ENCODE measurements at places on chromosomes 4 and X.
A peak's percentile ranks its signal among the peaks of the same experiment; 100 is the strongest.

GRCh38 chrX:104987063-104987462 is 233.4 kb downstream of the TEX13A start:
- DNase-seq: no peak

DNA sequence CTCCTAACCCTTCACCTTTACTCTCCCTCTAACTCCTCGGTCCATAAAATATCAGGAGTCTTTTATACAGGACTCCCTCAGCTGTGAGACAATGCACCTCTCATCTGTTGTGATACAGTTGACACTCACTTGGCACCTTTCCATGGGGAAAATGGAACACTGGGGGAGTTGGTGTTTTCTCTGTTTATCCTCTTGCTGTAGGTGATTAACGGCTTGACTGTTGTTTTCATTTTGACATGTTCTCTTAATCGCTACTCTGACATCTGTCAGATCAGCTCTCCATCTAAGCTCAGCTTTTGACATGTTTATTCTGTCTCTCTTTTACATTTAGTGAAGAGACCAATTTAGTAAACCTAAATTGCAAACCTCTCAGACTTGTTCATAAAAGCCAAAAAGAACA is 604.8 kb downstream of the TRAM1L1 start:
- DNase-seq: no peak

DNA sequence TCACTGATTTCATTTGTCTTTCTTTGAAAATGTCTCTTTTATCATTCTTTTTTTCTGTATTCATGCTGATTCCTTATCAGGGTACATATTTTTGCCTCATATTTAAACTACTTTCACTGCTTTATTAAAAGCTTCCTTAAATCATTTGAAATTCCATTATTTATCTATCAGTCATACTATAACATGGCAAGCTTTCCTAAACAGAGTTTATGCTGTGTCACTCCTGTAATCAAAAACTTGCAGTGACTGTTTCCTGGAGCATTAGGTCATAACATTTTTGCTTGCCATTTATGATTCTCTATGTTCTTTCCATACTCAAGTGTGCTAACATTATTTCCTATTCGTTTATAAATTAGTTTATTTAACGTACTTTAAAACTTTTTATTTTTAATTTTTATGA is 203.7 kb downstream of the BMPR1B start:
- no peak for DNase-seq

DNA sequence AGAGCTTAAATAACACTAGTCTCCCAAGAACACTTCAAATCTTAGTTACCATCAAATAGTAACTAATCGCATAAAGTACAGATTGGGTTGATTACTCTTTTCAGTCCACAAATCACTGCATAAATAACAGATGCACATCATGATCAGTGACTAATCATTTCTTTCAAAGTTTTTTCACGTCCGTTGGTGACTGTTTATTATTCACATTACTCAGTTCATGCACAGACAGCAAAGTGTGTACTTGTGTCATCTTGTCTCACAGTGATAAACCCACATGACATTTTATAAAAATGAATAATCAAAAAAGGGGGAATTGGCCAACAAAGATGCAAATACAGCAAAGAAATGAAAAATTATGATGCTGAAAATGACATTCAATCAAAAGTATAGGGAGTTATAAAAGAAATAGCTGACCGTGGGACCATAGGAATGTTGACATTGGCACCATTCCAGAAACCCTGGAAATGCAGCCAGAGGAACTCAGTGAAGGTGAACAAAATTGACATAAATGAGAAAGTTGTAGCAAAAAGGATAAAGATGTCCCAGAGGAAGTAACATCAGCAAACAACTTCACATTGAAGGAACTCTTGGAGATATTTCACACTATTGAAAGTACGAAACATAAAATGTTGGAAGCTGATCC is 161.5 kb downstream of the SOX3 start:
- no peak for DNase-seq

DNA sequence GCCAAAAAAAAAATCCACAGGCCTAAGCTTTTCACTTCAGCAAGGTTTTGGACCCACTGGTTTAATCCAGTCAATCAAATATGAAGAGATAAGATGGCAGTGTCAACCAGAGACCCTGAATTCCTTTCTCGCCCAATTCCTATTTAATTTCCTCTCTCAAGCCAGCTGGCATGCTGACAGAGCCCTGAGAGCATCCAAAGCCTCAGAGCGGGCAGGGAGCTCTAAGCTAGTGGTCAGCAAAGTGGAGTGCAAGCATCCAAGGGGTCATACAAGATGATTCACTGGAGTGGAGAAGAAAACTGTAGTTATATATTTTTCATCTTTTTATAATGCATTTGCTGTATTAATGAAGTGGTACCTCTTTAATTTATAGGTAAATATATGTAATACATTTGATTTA is 37.8 kb upstream of the PRPS2 start:
- DNase-seq: no peak

GRCh38 chr4:150423074-150423473 is 158.9 kb upstream of the MAB21L2 start:
- no peak for DNase-seq

- no peak for DNase-seq
Observed at GRCh38 chr4:173171098-173171497, 2.5 kb downstream of the GALNT7 start.

- no peak for DNase-seq
Observed at GRCh38 chr4:14518136-14518535, 484.1 kb upstream of the CPEB2 start.

GRCh38 chrX:69028761-69029120 is 136.5 kb downstream of the PJA1 start:
- no peak for DNase-seq

- no peak for DNase-seq
Observed at GRCh38 chr4:26150948-26151347, 169.9 kb upstream of the RBPJ start.

DNA sequence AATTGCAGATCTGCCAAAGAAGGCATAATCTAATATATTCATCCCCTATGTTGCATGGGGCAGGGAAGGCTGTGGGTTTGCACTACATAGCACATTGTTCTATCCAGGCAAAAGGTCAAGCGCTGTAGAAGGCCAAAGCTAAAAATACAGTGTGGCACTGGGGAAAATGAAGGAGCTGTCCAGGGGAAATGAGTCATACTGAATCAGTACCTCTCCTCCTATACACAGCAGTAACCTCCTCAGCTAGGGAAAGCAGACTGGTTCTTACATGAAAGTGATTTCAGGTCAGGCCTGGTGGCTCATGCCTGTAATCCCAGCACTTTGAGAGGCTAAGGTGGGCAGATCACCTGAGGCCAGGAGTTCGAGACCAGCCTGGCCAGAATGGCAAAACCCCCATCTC is 31.0 kb upstream of the SLC25A4 start:
- DNase-seq: no peak

GRCh38 chrX:12988797-12989196 is 13.9 kb downstream of the TMSB4X start:
- no peak for DNase-seq

- DNase-seq: no peak
Observed at GRCh38 chrX:150234126-150234525, 129.0 kb upstream of the MAMLD1 start.

- no peak for DNase-seq
Observed at GRCh38 chrX:7115557-7115956, 32.0 kb upstream of the STS start.

DNA sequence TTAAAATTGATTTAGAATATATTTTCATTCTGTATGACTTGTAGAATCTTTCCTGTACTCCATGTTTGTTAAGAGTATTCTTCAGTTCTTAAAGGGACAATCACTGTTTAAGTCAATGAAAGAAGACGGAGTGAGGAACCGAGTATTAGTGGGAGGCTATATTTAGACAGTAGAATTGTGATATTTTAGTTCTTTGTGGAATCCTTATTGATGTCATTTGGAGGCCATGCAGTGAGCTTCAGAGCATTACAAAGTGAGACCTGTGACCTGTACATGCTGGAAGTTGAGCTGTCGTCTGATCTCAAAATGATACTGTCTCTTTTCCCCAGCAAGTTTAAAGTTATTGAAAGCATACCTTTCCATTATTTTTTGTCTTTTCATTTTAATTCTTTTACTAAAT is 394.7 kb downstream of the GALNTL6 start:
- no peak for DNase-seq

GRCh38 chr4:188092824-188093223 is 16.6 kb downstream of the TRIML2 start:
- no peak for DNase-seq

- DNase-seq: no peak
Observed at GRCh38 chrX:154596290-154596929, 11.5 kb downstream of the CTAG1A start.

DNA sequence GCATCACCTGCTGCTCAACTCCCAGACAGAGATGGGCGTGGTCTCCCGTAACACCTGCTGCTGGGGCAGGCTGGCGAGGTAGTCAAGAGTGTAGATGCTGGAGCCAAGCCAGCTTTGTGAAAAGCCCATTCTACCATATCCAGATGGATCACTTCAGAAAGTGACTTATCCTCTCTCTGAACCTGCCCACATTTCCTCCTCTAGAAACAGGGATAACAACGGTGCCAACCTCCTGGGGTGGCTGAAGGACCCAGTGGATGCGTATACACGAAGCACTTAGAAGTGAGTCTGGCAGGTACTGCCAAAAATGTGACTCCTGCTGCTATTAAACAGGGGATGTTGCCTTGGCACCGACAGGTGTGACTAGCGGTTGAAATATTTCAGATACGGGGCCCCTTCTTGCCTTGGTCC is 95.8 kb downstream of the SORBS2 start:
- DNase-seq: no peak

DNA sequence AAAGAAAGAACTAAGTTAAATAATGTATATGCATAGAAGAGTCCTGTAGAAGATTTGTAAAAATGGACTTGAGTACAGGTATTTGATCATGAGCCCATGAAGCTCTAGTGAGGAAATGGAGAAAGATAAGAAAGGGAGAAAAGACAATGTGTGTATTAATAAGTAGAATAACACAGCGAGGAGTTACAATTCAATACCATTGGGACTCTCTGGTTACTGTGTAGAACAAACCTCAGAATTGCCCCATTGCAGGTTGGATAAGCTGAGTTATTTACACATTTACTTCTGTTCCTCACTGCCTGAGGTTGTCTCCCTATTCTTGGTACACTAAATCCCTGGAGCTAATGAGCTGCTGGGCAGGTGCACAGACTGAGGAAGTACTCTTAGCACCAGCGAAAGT is 33.3 kb downstream of the BANK1 start:
- no peak for DNase-seq

GRCh38 chrX:153782313-153782712 is 1.5 kb downstream of the SRPK3 start:
- DNase-seq: no peak

GRCh38 chr4:1644891-1645657 is 39.0 kb downstream of the FAM53A start:
- DNase-seq: peak; percentile 90

- no peak for DNase-seq
Observed at GRCh38 chr4:72314869-72315268, 254.2 kb downstream of the ADAMTS3 start.

DNA sequence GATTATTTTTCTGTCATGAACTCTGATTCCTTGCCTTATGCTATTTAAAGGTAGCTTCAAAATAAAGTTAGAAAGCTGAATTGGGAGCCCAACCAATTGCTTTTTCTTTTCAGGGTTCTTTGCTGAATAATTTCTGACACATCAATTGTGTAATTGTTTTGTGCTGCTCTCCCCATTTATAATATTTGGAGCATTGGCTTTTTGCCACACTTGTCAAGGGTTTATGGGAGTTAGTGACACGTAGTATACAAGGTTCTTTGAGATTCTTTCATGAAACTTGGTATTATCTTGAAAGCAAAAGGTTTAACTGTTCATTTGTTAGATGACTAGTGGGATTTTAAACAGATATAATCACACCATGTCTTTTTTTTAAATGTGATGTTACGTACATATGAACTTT is 80.9 kb downstream of the POLA1 start:
- no peak for DNase-seq

GRCh38 chr4:165207016-165207430 is 338 bp upstream of the KLHL2 start:
- no peak for DNase-seq

GRCh38 chr4:52694936-52695335 is 35.8 kb upstream of the USP46 start:
- DNase-seq: no peak

GRCh38 chr4:31104043-31104442 is 383.9 kb downstream of the PCDH7 start:
- no peak for DNase-seq

DNA sequence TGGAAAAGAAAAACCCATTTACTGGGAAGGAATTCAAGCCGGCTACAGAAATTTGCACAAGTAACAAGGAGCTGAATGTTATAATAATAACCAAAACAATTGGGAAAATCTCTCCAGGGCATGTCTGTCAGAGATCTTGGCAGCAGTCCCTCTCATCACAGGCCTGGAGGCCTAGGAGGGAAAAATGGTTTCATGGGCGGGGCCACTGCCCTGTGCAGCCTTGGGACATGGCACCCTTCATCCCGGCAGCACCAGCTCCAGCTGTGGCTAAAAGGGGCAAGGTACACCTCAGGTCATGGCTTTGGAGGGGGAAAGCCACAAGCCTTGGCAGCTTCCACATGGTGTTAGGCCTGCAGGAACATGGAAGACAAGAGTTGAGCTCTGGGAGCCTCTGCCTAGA is 513.1 kb upstream of the CNKSR2 start:
- no peak for DNase-seq

DNA sequence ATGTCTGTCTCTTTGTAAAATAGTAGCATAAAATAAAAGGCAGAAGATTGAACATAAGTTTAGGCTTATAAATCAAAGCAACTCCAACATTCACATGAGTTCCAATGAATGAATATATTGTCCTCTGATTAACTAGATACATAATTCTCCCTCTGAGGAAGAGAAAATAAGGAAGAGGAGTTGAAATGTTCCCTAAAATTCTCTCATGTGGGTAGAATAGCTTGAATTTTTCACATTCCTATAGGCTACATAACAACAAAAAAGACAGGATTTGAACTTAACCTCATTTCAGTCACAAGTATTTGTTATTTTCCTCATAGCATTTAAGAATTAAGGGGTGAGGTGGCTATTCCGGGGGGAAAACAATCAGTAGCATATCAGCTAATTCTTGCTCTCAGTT is 462.4 kb upstream of the NDST4 start:
- DNase-seq: no peak

DNA sequence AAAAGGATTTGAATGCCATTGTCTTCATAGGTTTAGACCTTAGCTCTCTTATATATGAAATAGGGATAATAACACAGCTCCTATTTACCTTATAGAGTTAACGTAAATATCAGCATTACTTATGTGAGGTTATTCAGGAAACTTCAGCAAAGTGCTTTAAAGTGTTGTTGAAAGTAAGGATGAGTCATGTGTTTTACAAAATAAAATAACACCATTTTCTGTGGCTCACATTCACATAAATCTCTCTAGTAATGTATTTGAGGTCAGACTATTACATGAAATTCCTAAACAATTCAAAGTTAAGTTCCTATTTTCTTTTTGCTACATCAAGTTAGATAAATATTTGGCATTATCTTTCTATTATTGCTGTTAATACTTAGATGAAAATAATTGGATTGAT is 2.9 kb downstream of the GNRHR start:
- no peak for DNase-seq

GRCh38 chr4:37852376-37852775 is 25.9 kb downstream of the PGM2 start:
- DNase-seq: no peak
